SJSA1 (cell line): ENCODE measurements at places on chromosomes 2 and 18.

DNA sequence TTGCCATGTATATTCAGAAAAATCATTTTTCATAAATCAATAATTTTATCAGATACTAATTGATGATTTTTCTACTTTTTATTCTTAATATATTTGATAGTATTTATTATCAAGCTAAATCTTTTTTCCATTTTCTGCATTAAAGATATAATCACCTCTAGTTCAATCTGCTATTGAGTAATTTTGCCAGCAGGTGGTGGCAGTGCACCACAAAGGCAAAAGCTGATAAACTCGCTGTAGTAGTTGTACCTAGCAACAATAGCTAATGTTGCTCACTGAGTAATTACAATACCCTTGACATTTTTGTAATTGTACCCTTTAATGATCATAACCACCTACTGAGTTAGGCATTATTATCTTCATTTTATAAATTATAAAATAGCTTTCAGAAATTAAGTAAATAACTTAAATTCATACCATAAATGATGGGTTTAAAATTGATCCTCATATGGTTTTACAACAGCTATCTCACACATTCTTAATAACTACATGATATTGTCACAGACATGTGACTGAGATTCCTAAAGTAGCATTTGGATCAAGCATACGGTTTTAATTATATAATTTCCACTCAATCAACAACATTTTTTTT lies 52.0 kb upstream of the CALCRL start:
- peaks cover 23% of the 10 kb centered on the region for H3K36me3 ChIP-seq
- H3K27ac ChIP-seq: no peak overlapping the region
- DNase-seq: peak; percentile 64
- no peaks in the 10 kb centered on the region for H3K27me3 ChIP-seq
- no peak overlapping the region for H3K4me3 ChIP-seq

DNA sequence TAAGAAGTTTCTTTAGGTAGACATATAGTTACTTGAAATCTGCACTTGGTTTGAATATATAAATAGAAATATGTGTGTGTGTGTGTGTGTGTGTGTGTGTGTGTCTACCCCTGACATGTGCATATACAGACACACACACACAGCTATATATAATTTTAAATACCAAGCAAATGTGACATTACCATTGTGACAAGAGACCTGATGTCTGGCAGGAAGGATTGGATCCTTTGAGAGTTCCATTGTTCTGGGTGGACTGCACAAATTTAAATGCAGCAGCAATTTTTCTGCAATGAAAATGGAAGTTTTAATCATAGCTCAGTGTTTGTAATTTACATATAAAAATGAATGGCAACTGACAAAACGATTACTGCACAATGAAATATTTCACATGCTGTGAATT lies 87.8 kb upstream of the CCDC195 start:
- H3K4me1 ChIP-seq: peaks cover 10% of the 10 kb centered on the region
- H3K4me3 ChIP-seq: no peak overlapping the region
- H3K27ac ChIP-seq: no peak overlapping the region
- peaks cover 80% of the 10 kb centered on the region for H3K36me3 ChIP-seq
- H3K27me3 ChIP-seq: no peaks in the 10 kb centered on the region

DNA sequence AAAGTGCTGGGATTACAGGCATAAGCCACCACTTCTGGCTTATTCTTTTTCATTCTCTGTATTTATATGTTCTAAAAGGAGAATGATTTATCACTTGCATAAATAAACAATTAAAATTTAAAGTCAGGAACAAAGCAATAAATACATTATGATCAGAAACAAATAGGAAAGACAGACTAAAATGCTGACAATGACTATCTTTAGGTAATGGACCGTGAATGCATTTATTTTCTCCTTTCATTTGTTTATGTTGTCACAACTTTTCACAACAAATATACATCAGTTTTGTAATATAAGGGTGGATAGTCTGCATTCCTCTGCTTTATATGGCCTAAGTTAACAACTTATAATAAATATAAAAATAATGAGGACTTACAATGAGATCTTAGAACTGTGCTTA lies 199.2 kb upstream of the EPHA4 start:
- no peak for DNase-seq
- H3K27ac ChIP-seq: no peak overlapping the region
- no peaks in the 10 kb centered on the region for H3K4me1 ChIP-seq
- H3K36me3 ChIP-seq: no peaks in the 10 kb centered on the region

GRCh38 chr2:112089375-112089774 lies 34.3 kb downstream of the TMEM87B start:
- peaks cover 21% of the 10 kb centered on the region for H3K4me1 ChIP-seq
- H3K27ac ChIP-seq: no peak overlapping the region
- no peaks in the 10 kb centered on the region for H3K27me3 ChIP-seq
- DNase-seq: no peak
- peaks cover 80% of the 10 kb centered on the region for H3K36me3 ChIP-seq

DNA sequence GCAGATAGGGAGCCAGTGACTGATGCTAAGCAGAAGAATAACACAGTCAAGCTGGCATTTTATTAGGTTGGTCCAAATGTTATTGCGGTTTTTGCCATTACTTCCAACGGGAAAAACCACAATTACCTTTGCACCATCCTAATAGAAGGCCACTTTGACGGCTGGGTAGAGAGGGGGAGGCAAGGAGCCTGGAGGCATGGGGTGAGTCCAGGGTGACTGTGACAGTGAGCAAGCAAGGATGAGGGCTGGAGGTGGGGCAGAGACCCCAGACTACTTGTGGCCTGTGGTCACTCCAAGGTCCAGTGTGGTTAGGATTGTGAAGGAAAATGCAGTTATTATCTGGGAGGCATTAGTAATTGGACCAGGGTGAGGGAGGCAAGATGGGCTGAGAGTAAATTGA lies 389.5 kb downstream of the CLIP4 start:
- H3K4me1 ChIP-seq: no peaks in the 10 kb centered on the region
- H3K36me3 ChIP-seq: no peaks in the 10 kb centered on the region
- no peaks in the 10 kb centered on the region; the same call in 1 of the 2 replicates for H3K27me3 ChIP-seq
- no peak overlapping the region for H3K27ac ChIP-seq
- no peak for DNase-seq

GRCh38 chr2:200930947-200931626 lies 32.4 kb downstream of the ORC2 start:
- H3K36me3 ChIP-seq: peaks cover 44% of the 10 kb centered on the region
- H3K4me3 ChIP-seq: no peak overlapping the region
- DNase-seq: no peak
- peaks cover 16% of the 10 kb centered on the region for H3K4me1 ChIP-seq
- no peaks in the 10 kb centered on the region for H3K27me3 ChIP-seq
